ENCODE measurements at places on chromosomes 7 and 10. TPM values are rescaled to one million over a fixed set of nuclear protein-coding genes. Genes with fewer than 3 reads are reported as not detected.

The ITGA8 gene
- total RNA-seq: 18.8 TPM

The ANKRD1 gene
- 123 TPM for total RNA-seq

The GNG11 gene
- 31.6 TPM for total RNA-seq

The NRG3 gene
- total RNA-seq: 0.31 TPM

The NUTM2E gene
- total RNA-seq: 0.41 TPM

The COL1A2 gene
- total RNA-seq: 4,115 TPM

The CALHM1 gene
- total RNA-seq: 0.10 TPM

The FAM25G gene
- total RNA-seq: not detected

The ZNF425 gene
- total RNA-seq: 4.7 TPM

The BMS1 gene
- total RNA-seq: 19.9 TPM

The NPC1L1 gene
- total RNA-seq: not detected

The SPDYE2 gene
- total RNA-seq: not detected

The BTRC gene
- total RNA-seq: 22.9 TPM

The KNDC1 gene
- 1.7 TPM for total RNA-seq

The FAM25A gene
- 25.8 TPM for total RNA-seq

The OPN1SW gene
- not detected for total RNA-seq

The GFRA1 gene
- 122 TPM for total RNA-seq

The MYL10 gene
- 20.9 TPM for total RNA-seq

Measured in tongue (tissue), 3 donors.